ENCODE measurements at places on chromosomes 3 and 15.

DNA sequence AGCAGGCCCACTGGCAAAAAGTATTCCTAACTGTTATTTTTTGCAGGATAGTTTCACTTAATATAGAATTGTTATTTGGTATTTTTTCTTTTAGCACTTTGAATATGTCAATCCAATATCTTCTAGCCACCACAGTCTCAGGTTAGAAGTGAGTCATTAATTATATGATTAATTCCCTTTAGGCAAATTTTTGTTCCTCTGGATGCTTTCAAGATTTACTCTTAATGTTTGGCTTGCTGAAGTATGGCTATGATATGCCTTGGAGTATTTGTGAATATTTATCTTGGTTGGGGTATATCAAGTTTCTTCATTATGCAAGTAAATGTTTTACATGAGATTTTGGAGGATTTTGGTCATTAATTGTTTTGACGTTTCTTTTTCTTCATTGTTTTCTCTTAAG, 152.1 kb upstream of the ALCAM start:
- no peak for DNase-seq

- no peak for DNase-seq
These were observed 72.1 kb upstream of the EPHB1 start for GRCh38 chr3:134722969-134723368.

- no peak for DNase-seq
These were observed 111.1 kb upstream of the GBE1 start for GRCh38 chr3:81872566-81872965.

- no peak for DNase-seq
These were observed 10.8 kb upstream of the SLC24A5 start for GRCh38 chr15:48109856-48110531.

DNA sequence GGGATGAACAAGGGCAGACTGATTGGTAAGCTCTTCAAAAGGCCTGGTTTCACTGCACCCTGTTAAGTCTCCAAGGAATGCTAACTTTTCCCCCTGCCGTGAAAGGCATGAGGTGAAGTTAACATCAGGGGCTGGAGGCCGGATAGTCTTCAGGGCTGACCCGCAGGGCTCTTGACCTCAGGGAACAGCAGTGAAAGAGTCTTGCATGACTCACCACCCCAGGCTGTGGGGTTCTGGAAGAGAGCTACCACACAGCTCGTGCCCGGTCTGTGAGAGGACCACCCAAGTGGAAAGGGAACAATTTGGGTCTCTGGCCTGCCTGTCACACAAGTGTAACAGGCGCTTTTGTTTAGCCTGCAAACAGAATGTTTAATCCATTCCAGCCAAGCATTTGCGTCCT, 504.9 kb downstream of the EDEM1 start:
- no peak for DNase-seq

Data from left kidney (tissue), 8 donors.